ENCODE measurements at places on chromosomes 4 and X. TPM values are rescaled to one million over a fixed set of nuclear protein-coding genes. Genes with fewer than 3 reads are reported as not detected.

The NAP1L3 gene
- total RNA-seq, result 16.9 TPM

DNA sequence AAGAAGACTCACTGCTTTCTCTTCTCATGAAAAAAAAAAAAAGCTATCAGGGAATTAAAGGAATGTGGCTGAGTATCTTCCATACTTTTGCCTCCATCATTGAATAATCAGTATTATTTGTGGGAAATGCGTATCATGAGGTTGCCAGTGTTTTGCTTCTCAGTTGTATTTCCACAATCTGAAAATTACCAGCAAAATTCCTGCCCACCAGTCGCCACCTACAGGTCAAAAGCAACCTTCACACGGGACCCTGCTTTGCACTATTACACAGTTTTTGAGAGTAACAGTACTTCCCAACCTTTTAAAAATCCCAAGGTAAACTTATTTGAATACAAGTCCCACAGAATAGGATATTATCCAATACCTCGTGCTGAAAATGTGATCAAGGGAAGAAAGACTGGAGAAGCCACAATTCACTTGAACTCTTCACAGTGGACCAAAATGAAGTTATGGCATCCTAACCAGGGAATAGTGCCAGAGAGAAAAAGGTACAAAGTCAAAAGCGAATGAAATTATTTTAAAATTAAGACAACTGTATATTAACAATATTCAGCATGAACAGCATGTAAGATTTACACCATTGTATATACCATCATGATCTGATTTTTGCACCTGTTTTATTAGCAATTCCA is 30.4 kb downstream of the PGRMC1 start:
- H3K4me1 ChIP-seq, result no peaks in the 10 kb centered on the region

The GIMD1 gene
- not detected for total RNA-seq

DNA sequence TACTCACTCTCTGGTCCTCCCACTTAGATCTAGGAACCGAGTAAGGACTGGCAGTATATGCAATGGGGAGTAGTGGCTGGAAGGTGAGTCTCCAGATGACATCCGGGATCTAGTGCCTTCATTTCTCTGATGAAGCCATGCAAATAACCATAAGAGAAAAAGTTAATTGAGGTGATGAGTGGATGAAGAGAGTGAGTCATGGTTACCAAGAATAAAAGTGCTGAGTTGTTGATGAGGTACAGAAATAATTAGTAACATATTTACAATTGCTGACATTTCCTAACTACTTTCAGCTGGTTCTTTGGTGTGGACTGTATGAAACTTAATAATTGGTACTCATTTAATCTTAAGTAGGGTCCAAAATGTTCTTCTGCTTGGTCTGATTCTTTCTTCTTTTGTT is 146.7 kb upstream of the PITX2 start:
- peaks cover 5% of the 10 kb centered on the region for H3K36me3 ChIP-seq
- H3K27ac ChIP-seq, result no peak overlapping the region
- H3K4me3 ChIP-seq, result no peak overlapping the region

DNA sequence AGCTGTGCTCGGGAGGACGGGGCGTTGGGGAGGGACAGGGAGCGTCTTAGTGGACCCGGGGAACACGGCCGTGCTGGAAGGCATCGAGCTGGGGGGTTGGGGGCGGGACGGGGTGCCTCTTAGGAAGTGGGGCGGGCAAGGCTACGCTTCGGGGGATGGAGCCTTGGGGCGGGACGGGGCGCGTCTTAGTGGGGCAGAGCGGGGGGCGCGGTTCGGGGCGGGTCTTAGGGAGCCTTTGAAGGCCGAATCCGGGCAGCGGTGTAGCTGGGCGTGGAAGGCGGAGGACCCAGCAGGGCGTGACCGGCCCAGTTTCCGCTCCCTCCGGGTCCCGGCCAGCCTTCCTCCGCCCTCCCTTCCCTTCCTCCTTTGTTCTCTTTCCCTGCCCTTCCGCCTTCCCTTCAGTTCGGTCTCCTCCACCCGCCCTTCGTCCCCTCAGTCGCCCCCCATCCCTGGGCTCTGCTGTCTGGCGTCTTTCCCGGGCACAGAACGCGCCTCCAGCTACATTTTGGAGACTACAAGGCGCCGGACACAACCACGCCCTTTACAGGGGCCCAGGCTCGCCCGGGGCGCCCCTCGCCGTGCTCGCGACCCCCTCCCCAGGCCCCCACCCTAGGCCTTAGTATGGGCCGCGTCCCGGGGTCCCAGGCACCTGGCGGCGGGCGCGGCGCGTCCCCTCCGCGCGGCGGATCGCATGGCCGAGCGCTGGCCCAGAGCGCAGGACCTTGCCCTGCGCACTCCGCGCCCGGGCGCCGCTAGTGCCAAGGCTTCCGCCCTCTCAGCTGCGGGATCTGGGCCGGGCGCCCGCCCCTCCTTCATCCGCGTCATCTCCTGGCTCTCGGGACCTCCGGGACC is at the start of gene ARSD:
ARSD (minus strand) TSS at position 757 of the 852 bp plus-strand sequence; CDS start at position 693, 64 bp downstream.
- H3K4me1 ChIP-seq, result no peaks in the 10 kb centered on the region
- peak; percentile 86 for DNase-seq
- no peaks in the 10 kb centered on the region for H3K36me3 ChIP-seq
- peak within 1 kb of the TSS; percentile 85 for H3K4me3 ChIP-seq

The STK32B gene
- 2.5 TPM for total RNA-seq

- no peak overlapping the region for H3K4me3 ChIP-seq
- no peaks in the 10 kb centered on the region for H3K4me1 ChIP-seq
- no peak overlapping the region for H3K27ac ChIP-seq
Observed at GRCh38 chr4:24745172-24745895, 50.0 kb upstream of the SOD3 start.

The CA5B gene
- 4.1 TPM for total RNA-seq

The SUPT20HL1 gene
- not detected for total RNA-seq

The NXF2 gene
- total RNA-seq, result 1.4 TPM

The GPR101 gene
- total RNA-seq, result not detected
